ENCODE measurements at places on chromosomes 2 and 18.
A peak's percentile ranks its signal among the peaks of the same experiment; 100 is the strongest.

DNA sequence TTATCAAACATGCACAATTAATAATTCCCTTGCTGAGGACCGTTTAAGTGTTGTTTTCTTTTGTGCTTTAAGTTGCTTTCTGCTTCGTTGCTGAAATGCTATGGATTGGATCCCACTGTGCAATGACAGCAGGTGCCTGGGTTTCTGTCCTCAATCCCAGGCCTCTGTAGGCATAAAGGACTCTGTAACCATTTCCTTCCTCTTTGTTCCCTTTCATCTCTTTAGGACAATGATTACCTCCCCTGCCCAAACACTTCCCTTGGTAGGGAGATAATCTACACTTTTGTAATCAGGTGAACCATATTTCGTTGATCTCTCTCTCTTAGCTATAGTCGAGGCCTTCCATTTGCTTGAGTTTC, 58.6 kb upstream of the LYPD6B start:
- no peak for DNase-seq

DNA sequence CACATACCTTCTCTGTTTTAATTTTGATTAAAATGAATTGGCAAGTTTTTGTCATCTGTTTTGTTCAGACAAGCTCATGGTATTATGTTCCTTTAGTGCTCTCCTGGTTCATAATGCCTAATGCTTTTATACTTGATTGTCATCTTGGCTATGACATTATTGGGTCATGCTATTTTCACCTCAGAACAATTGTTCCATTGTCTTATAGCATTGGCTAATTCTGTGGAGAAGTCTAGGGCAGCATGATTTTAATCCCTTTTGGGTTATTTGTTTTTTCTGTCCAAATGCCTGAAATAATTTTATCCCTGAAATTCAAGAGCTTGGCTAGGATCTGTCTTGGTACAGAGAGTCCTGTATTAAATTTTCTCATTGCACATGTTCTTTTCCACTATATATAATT, 83.8 kb upstream of the CCDC85A start:
- DNase-seq, result no peak

GRCh38 chr18:51051105-51051712, 21.2 kb downstream of the SMAD4 start:
- DNase-seq, result no peak

DNA sequence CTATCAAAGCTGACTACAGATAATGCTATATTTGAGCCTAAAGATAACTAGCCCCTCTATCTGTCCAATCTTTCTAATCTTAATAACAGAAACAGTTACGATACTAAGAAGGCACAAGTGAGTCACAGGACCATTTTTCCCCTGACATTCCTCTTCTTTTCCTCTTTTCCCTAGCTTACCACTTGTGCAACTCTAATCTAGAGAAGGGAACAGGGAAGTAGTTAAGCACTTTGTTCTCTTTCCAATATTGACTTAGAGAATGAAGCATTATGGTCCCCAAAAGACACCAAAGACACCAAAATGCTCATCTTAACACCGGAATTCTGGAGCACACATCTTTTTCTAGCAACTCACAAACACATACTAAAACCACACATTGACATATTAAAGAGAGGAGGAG, 1.8 kb downstream of the PDE11A start:
- no peak for DNase-seq

DNA sequence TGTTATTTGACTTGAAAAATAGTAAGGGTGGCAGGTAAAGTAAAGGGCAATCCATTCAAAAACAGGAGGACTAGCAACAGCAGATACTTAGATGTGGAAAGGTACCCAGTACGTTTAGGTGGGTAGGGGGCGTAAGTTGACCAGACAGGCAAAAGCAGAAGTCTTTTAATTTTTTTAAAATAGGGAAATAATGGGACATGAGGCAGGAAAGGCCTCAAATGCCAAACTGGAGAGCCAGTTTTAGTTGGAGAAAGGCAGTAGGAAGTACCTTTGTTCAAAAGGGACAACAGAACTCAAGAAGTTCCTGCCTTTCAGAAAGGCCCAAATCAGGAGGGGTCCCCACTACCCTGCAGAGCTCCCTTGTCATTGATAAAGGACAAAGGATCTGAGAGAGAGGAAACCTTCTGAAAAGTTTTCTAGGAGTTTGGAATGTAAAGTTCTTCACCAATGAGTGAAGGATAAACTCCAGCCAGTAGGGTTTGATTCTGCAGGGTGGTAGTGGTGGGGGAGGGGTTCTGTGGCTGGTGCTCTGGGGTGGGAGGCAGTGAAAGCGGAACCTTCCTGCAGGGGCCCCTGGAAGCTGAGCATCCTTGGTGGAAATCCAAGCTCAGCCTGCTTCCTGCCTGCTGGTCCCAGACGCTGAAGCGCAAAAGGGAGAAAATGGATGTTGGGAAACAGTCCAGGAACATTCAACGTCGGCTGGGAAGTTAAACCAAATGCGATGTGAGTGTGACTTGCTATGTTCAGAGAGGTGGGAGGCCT, 40.1 kb downstream of the TMEM17 start:
- DNase-seq, result no peak

- no peak for DNase-seq
Measured at GRCh38 chr2:160222546-160223283, 22.6 kb upstream of the ITGB6 start.

GRCh38 chr2:240596491-240596931, 10.0 kb downstream of the CAPN10 start:
- DNase-seq, result peak; percentile 16

All from activated T-cell treated with anti-CD3 and anti-CD28 coated beads, Interleukin-2, amount 50 U/mL, for 1 hour (primary cell).